HEK293T (cell line): ENCODE measurements at places on chromosomes 7 and 10.

- no peak for DNase-seq
Measured at GRCh38 chr10:19626156-19626555, 190.1 kb upstream of the PLXDC2 start.

DNA sequence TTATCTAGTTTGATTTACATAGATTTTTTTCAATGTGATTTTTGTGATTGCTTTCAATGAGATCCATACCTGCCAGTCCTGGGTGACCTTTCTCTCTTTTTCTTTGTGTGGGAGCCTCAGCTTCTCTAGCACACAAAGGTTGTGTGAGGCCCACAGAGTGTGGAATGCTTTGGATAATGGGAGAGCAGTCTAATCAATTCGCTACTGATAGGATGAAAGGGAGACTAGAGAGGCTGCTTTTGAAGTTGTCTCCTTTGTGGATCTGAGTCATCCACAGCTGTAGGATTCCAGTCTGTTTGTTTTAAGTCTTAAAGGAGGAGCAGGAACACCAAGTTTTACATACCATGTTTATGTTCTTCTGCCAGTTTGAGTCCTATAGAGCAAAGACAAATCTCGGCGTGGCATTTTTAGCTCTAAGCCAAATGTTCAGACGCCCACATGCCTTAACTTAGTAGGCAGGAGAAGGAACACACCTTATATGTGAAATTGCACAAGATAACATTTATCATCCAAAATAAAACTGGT, 330.0 kb downstream of the ARL4A start:
- no peak for DNase-seq

DNA sequence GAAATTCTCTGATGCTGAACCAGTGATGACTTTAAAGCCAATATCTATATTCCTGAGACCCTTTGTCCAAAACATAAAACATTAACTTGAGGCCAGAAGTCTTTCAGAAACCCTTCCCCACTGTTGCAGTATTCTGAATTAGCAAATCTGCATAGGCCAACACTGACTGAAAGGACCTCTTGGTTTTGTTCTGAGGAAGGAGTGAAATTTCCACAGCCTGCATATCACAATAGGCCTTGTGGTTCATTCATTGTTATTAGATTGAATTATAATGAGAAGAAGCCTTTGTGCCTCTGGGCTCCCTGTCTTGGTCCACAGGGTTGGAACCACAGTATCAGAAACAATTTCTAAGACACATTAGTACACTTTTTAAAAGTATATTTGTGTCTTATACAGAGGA, 90.3 kb downstream of the CCNY start:
- no peak for DNase-seq

DNA sequence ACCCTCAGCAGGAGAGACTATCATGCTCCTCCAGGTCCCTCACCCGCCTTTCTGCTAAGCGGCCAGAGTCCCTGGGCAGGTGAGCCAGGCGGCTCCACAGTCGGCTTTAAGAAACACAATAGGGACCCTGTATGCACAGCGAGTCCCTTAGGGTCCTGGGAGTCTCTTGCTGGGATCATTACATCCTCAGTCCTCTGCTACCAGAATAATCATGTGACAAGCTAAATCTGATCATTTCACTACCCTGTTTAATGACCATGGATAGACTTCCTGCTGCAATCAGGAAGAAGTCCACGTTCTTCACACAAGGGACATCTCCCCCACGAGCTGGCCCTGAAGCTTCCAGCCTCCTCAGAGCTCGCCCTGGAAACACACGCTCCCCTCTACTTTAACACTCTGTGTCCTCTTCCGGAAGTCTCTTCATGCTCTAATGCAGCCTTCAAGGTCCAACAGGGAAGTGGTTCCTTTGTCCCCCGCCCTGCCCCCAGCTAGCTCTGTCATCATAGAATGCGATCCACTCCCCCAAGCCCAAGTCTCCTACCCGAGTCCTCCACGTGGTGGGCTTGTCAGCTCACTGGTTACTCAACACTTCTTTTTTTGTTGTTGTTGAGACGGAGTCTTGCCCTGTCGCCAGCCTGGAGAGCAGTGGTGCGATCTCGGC, 101.5 kb downstream of the RNF216 start:
- DNase-seq: no peak
